ENCODE measurements at places on chromosomes 2 and 18.
A peak's percentile ranks its signal among the peaks of the same experiment; 100 is the strongest.

GRCh38 chr2:133927894-133928293 lies 326.0 kb upstream of the MGAT5 start:
- DNase-seq, result no peak

- no peak for DNase-seq
These were observed 17.8 kb downstream of the SERPINB13 start for GRCh38 chr18:63604791-63605567.

DNA sequence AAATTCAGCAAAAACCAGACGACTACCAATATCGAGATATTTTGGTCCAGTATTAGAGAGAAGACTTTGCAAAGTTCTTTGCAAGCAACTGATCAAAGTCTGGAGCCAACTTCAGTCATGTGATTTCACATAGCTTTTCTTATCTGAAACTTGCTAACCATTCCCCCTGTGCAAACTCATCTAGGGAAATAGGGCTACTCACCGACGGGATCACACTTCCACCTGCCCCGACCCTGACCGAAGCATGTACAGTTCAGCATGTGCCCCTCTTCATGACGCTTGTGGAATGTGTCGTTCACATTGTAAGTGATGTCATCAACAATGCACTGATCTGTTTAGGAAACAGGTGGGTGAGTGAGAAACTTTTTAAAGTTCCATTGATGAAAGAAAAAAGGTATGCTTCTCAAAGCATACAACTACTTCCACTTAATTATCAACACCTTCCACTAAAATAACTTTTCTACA lies 15.4 kb downstream of the FN1 start:
- no peak for DNase-seq

- DNase-seq, result no peak
These were observed 61.7 kb downstream of the RNF152 start for GRCh38 chr18:61831071-61831470.

DNA sequence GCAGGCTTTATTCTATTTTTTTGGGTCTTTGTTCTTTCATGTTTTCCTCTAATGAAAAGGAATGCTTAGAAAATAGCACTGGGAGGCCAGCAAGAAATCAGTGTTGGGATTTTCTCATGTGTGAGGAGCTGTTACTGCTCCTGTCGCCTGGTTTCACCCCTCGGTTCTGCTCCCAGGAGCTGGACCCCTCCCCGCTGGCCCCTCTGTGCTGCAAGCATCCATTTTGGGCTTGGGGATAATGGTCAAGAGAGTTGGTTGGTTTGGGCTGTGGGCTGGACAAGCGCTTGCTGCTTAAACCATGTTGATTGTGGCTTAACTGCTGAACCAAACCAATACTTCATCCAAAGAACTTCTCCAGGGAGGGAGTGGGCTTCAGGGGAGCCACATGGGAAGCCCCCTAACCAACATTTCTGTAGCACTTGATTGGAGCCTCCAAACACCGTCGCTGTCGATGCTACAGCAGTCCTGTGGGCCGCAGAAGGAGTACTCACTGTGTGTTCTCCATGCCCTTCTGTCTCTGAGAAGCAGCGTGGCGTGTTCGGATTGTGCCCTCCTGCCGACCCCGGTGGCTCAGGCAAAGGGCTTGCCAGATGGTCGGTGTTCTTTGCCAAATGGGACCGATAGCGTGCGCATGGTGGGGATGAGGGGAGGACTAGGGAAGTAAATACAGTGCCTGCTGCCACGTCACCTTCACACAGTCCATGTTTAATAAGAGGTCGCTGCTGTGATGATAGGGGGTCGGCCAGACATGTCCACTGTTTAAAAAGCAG lies 40.0 kb downstream of the AGAP1 start:
- DNase-seq, result no peak

- DNase-seq, result no peak
These were observed 749.5 kb downstream of the RNF144A start for GRCh38 chr2:7666596-7667259.

- DNase-seq, result peak; percentile 4
These were observed 47.0 kb downstream of the ARMC9 start for GRCh38 chr2:231245249-231246094.
